ENCODE measurements at places on chromosomes 7 and 10.
A peak's percentile ranks its signal among the peaks of the same experiment; 100 is the strongest.

GRCh38 chr10:43128958-43129706 lies 9.1 kb upstream of the CSGALNACT2 start:
- peak; percentile 47 for DNase-seq

- peak; percentile 78 for DNase-seq
These were observed 561 bp upstream of the HNRNPF start for GRCh38 chr10:43409385-43410109.

DNA sequence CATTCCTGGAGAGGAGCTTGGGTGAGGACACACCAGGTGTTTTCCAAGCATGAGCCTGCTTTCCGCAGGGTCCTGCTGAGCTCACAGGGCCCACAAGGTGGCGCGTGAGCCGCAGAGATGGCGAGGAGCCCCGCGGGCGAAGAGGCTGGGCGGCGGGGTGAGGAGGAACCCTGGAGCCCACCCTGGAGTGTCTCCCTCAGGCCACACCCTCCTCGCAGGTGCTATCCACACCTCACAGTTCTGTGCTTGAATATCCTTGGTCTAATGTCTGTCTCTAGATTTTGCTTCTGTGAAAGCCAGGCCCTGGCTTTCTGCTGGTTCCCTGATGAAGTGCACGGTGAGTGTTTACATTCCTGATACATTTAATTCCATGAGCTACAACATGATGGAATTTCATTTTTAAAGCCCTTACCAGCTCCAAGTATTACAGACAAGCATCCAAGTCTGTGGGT lies 433.6 kb downstream of the ACTR3B start:
- no peak for DNase-seq

- no peak for DNase-seq
These were observed 75.6 kb downstream of the FOXL3 start for GRCh38 chr7:365593-365992.

- no peak for DNase-seq
These were observed 764.4 kb downstream of the LRMDA start for GRCh38 chr10:76195654-76196390.

DNA sequence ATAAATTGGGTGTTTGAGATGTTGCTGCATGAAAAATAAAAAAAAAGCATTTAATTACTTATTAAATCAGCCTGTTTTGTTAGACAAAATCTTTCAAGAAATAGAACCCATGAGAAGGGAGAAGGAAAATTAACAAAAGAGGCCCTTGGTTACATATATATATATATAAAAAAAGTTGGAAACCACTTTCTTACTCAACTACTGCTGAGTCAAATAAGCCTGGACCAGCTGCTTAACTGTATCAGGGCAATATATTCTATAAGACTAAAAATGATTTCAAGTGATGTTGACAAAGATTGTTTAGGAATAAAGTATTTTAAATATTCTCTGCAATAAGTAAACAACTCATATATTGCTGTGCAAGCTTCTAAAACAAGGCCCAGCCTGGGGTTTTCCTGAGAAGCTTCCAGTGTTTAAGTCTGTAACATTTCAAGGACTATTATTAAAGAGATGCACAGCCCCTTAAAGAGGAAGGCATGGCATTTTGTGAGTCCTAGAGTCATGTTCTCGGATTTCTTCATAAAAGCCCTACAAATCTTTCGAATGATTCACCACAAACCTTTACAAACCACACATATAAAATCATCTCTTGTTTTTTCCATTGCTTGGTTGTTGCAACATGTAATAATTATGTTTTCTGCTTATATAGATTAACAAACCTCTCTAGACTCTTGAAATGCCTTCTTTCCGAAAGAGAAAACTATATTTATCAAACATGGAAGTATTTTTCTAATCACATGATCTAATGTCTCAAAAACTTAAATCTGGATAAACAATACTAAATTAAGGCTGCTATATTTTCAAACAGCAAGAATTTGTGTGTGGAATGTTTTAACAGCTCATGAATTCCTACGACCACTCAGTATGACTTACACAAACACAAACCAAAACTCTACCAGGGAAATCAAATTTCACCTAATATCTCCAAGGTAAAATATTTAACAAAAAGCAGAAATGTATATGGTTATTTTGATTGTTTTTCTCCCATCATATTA lies 14.3 kb downstream of the JAZF1 start:
- no peak for DNase-seq

DNA sequence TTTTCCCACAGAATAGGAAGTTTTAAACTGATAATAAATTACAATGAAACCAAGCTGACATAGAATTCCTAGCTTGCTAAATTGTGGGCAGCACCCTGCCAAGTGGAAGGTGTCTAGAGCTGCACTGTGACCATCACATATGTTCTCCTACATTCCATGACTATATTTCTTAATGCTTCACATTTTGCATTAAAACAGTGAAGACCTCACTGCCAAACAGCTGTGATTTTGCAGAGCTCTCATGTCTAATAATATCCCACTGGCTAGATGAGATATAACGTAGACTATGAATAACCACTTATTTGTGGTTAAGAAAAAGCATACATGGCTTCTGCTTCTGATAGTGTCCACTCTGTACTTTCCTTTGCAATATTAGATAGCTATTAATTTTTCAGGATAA lies 228.3 kb upstream of the TEX47 start:
- no peak for DNase-seq

GRCh38 chr10:23367896-23368595 lies 23.4 kb upstream of the C10orf67 start:
- no peak for DNase-seq

DNA sequence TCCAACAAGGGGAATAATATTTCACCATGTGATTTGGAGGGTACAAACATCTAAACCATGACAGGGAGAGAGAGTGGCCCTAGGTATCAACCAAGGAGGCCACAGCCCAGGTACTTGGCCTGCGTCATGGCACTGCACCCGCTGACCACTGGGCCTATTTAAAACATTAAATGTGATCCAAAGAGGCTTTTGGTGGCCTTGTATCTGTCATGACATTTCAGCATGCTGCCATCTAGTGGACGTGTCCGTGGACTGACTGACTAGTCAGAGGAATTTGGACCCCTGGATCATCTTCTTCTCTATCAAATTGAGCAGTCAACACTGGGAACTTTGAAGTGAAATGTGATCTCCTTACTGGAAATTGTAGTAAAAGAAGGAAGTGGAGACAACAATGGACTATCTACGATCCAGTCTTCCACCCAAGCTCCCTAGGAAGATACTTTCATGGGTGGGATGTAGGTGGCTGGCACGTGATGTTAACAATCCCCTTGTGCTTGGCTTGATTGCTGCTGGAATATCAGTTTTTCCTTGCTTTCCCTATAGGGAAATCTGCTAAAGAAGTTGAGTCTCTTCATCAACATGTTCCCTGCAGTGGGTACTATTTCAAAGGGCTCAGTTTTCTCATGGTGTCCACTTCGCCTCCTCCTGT lies 24.6 kb upstream of the ITGA8 start:
- DNase-seq: peak; percentile 34

DNA sequence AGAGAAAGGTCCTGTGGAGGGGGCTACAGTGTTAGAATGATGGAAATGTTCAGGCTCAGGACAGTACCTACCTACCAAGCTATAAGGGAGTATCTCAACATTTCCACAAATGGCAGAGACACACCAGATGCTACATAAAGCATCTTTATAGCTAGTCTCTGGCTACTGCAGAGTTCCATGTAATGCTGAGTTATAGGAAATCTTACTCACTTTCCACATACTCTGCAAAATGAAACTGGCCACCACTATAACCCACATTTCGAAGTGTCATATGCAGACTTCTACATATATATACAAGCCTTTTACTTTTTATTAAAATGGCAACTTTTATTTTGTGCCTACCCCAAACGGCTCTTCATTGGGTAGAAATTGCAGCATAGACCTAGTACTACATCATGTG lies 85.5 kb downstream of the FAS start:
- DNase-seq: no peak

DNA sequence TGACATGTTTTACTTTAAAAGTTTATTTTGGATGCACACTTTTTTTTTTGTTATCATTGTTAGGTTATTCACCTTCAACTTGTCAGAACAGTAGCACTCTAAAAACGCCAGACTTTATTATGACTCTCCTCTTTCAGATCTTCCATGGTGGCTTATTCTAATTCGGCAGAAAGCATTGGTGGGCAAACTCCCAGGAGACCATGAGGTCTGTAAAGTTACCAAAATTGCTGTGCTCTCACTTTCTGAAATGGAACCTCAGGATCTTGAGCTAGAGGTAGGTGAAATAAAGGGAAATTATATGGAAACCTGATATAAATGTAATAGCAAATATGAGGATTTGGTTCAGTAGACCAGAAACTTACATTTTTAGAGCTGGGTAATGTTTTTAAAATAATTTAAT lies 55.6 kb downstream of the INPP5F start:
- no peak for DNase-seq

- peak; percentile 17 for DNase-seq
These were observed 34.3 kb upstream of the HERPUD2 start for GRCh38 chr7:35729061-35729783.

DNA sequence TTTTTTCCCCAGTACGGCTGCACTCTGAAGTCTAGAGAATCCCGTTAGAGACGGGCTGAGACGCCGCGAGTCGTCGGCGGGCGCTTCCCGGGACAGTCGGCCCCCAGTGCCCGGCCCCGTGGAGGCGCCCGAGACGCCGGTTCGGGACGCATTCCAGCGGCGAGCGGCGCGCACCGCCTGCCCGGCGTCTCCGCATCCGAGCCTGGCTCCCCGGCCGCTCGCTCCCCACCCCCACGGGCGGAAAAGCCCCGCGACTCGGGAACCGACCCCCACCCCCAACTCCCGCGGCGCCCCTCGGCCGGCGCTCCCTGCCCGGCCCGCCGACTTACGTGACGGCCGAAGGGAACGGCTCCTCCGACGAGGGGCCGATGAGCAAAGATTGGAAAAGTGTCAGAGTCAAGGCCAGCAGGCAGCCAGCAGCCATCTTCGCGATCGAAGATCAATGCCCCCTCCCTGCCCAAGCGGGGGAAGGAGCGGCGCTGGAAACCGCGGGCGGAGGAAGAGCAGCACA lies 486 bp downstream of the CACNA2D1 start:
- no peak for DNase-seq

DNA sequence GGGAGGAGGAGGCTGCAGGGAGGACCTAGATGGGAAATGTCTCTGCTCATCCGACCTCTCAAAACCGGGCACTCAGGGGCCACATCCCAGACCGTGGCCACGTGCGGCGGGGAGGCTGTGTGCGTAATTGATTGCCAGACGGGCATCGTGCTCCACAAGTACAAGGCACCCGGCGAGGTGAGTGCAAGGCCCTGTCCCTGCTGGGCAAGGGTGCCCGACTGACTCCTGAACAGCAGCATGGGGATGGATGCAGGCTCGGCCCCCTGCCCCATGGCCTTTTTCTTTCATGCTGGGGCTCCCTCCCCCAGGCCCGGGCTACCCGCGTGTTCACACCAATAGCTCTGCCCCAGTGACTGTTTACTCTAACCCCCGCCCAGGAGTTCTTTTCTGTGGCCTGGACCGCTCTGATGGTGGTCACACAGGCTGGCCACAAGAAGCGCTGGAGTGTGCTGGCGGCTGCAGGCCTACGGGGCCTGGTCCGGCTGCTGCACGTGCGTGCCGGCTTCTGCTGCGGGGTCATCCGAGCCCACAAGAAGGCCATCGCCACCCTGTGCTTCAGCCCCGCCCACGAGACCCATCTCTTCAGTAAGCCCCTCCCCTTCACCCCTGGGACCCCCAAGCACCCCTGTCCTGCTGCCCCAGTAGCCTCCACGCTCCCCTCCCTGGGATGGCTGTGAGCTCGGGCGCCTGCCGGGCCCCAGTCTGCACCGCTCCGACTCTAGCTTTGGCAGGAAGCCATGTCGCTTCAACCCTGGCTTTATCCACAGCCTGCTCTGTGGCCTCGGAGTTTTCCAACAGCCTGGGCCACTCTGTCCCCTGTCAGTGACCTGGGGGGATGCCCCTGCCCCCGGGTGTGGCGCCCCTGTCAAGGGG lies 3.9 kb downstream of the LRWD1 start:
- no peak for DNase-seq

DNA sequence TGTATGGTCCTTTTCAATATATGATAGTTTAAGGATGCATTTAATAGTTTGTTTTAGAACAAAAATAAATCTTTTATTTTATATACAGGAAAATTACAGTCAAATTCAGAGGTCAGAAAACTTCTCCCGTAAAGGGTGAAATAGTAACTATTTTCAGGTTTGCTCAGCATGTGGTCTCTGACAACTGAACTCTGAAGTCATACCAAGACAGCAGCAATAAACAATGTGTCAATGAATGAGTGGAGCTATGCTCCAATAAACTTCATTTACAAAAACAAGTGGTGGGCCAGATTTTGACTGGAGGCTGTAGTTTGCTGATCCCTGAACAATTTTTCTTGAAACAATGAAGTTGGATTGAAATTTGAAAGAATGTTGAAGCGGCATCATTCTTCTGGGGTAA lies 123.6 kb downstream of the ZNF248 start:
- no peak for DNase-seq

DNA sequence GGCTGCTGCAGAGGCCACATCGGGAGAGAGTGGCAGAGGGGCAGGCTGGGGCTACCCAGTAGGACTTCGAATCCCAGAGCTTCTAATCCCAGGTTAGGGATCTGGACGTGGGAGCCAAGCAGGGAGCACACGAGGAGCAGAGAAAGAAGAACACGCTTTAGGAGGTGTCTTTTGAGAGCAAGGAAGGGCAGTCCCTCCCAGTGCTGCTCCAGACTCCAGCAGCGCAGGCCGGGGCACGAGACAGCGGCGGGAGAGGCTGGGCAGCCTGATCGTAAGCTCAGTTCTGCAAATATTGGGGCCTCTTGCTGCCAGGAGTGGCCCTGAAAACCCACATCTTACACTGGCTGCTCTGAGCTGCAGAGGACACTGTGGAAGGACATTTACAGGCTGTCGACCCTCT lies 75.9 kb downstream of the HIPK2 start:
- DNase-seq: no peak

All from stimulated activated CD4-positive, alpha-beta T cell treated with anti-CD3 and anti-CD28 coated beads, Interleukin-1b, Interleukin-23, amount 100 ng/mL, for 48 hours (primary cell).